Tongue (tissue), 3 donors: ENCODE measurements at places on chromosomes 6 and 20. TPM values are rescaled to one million over a fixed set of nuclear protein-coding genes. Genes with fewer than 3 reads are reported as not detected.

DNA sequence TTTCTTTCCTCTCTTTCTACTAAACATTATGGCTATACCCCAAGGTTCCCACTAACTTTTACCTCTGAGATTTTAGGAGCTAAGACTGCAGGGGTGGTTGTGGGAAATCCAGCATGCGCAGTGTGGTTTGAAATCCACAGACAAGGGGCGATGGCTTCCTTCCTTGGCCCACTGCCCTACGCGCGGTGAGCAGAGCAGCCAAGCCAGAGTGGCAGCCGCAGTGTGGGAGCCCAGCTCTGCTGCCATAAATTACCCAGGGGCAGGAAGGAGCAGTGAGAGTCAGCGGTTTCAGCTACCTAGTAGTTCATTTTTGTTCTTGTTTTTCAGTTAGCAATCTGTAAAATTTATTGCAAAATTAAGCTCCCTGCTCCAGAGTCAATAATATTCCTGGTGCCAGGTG is 101.4 kb downstream of the BMP2 start:
- no peak for DNase-seq

DNA sequence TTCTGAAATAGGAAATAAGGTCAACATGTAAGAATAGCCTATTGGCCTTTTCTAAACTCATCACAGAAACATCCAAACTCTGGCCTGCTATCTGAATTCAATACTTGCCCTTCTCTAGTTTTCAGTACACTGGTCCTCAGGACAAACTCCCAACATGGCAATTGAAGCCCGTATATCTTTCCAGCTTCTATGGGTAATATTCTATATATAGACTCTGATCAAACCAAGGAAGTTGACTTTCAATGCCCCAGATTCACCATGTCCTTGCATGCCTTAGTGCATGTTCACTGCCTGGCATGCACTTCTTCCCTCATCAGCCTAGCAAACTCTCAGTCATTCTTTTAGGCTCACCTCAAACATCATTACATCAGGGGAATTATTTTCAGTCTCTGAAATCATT is 73.2 kb downstream of the RSPO3 start:
- DNase-seq = no peak

- DNase-seq = no peak
Measured at GRCh38 chr20:32984196-32984595, 20.0 kb downstream of the SUN5 start.

The TRAPPC3L gene
- 0.31 TPM for total RNA-seq

GRCh38 chr6:169212436-169212835 is 41.2 kb downstream of the THBS2 start:
- peak; percentile 50 for DNase-seq

DNA sequence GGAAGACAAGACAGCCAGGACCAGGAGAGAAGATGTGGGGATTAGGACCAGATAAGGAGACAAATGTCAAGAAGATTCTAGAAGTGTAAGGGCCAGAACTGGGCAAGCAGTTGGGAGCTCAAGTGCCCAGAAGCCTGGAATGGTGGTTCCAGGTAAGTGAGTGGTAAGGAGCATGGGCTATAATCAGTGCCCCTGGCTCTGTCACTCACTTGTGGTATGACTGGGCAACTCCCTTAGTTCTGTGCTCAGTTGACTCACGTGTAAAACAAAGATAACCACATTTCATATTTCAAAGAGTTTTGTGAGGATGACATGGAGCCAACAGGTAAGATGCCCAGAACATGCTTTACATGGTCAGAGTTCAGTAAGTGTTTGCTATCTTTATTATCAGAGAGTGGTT is 11.2 kb downstream of the CCDC167 start:
- DNase-seq = no peak

DNA sequence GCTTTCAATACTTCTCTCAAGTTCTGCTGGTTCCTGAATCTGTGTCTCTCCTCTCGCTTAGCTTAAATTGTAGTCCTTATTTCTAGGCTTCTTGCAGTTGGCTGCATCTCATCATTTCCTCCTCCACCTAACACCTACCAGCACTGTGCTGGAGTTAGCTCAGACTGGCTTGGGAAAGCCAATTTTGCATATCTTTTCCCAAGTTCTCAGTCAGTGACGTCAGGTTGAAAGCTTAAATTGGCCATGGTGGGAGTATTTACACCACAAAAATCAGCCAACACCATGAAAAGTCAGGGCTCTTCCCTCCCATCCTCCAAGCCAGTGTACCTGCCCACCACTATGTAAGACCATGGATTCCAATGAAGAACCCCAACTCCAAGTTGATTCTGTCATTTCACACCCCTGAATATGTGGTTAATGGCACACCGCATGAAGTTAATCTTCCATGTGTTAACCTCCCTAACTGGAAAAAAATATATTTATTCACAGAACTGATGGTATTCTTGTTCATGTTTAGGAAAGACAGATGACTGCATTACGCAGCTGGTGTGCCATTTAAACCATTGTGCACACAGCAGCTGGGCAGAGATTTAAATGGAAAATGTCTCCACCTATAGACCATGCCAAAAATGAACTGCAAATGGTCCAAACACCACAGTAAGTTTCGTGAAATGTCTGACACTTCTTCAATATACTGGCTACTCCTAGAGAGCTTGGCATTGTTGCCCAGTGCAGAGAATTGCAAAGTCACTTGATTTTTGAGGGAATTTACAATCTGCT is 274.1 kb upstream of the MAP3K7 start:
- no peak for DNase-seq

DNA sequence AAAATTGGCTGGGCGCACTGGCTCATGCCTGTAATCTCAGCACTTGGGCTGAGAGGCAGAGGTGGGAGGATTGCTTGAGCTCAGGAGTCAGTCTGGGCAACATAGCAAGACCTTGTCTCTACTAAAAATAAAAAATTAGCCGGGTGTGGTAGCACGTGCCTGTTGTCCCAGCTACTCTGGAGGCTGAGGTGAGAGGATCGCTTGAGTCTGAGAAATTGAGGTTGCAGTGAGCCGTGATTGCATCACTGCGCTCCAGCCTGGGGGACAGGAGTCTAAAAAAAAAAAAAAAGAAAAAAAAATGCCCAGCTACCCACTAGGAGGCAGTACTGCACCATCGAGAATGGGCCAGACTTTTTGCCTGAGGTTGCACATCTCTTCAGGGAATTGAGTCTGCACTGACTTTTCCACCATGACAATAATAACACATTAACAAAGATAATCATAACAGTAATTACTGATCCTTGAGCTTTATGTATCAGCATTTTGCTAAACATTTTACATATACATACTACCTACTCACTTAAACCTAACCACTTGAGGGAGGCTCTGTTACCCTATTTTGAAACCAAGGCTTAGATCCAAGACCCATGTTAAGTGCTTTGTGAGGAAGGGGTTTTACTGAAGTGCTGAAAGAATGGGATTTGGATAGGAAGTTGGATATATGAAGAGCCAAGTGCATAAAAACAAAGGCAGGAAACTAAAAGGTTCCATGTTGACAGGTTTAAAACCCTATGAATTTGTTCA is 21.0 kb downstream of the SRSF3 start:
- DNase-seq = peak; percentile 69
